ENCODE measurements at places on chromosomes 7 and 10. TPM values are rescaled to one million over a fixed set of nuclear protein-coding genes. Genes with fewer than 3 reads are reported as not detected.

IGFBP3 gene
- total RNA-seq, result 0.41 TPM

PDZD7 gene
- 0.64 TPM for total RNA-seq

ASB13 gene
- total RNA-seq, result 15.5 TPM

DPP6 gene
- total RNA-seq, result not detected

GCK gene
- 2.3 TPM for total RNA-seq

ATP6V1F gene
- 132 TPM for total RNA-seq

NRF1 gene
- 25.4 TPM for total RNA-seq

AKR1C1 gene
- 0.97 TPM for total RNA-seq

TMEM213 gene
- total RNA-seq, result not detected
